Epithelial cell of proximal tubule (primary cell): ENCODE measurements at places on chromosomes 1 and 21. TPM values are rescaled to one million over a fixed set of nuclear protein-coding genes. Genes with fewer than 3 reads are reported as not detected.

The OLIG2 gene
- total RNA-seq: not detected in 2 replicates

GRCh38 chr21:42234464-42235241, 15.7 kb downstream of the ABCG1 start:
- DNase-seq: no peak

DNA sequence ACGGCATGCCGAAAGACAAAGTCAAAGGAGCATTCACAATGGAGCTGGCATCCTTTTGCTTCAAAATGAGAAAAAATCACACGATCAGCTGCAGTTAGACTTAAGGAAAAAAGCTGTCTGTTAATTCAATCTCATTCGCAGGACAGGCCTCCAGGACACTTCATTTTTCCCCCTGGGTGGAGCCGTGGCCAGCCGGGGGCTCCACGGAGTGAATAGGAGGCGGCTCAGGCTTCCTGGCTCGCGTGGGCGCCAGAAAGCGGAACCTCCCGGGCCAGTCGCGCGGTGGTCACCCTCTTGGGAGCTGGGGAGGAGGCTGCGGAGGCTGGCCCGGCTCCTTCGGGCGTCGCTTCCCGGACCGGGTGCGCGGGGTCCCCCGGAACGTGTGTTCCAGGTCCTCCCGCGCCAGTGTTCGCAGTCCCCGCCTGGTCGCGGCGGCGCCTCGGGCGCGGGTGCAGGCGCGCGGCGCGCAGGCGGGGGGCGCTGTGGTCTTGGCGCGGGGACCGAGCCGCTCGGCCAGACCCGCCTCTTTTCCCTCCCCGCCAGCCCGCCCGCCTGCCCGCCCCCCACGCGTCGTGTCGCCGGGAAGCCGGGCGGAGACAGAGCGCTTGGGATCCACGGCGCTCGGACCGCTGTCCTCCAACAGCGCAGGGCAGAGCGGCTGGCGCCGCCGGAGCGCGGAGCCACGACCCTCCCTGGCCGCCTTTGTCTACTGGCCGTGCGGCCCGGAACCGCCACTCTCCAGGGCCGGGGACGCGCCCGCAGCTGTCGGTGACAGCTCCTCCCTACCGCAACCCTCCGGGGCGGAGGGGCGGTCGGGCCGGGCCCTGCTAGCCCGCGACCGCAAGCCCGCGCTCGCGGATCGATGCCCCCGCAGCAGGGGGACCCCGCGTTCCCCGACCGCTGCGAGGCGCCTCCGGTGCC, at the start of gene RHOU:
Gene RHOU, plus strand, starts transcription at position 599 of the 921 bp plus-strand sequence. Its CDS starts 264 bp downstream, at position 863.
- no peak for DNase-seq

The SLAMF6 gene
- not detected in 2 replicates for total RNA-seq

The CD53 gene
- total RNA-seq: not detected in 2 replicates

DNA sequence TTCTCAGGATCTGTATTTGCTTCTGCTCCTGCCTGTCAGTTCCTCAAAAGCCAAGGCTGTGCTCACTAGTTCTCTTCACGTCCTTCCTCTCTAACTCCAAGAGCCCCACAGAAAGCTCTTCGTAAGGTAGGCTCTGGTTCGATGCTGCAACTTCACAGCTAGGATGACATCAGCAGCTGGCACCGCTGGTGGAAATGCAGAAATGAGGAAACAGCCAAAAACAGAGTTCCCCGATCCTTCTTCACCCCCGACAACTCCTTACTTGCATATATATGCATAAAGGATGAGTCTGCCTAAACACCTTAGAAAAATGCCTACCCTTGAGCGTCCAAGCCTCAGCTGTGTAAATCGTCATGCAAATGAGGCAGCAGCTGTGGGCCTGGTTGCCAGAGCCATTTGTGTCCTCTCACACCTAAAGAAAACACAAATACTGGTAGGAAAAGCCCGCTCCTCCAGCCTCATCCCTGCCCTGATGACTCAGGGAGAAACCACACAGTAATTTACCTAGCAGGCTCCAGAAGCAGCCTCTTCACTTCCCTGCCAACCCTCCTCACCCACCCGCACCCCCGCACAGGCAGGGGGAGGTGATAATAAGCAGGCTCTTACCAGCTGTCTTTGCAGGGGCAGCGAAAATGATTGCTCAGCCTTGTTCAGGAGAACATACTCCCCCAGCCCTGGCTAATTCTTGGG, 28.2 kb downstream of the BATF3 start:
- no peak for DNase-seq

DNA sequence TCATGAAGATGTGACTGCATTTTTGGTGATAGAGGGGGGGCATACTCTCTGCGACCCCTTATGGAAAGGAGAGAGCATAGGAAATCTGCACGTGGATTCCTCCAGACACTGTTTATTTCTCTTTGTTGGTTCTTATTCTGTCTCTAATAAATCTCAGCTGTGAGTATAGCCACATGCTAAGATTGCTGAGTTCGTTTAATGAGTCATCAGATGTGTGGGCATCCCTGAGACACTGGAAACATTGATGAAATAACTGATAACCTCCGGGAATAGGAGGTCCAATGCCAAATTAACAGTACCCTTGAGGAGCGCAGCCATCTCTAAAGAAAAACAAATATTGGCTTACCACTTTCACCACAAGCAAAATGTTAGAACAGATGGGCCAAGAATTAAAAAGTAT, 880.2 kb upstream of the NEGR1 start:
- no peak for DNase-seq

The CYYR1 gene
- 1.3 and 3.7 TPM in 2 replicates for total RNA-seq

- DNase-seq: no peak
These were observed 131.9 kb upstream of the BEND5 start for GRCh38 chr1:48908606-48909005.

The ERRFI1 gene
- 120 and 135 TPM in 2 replicates for total RNA-seq

- DNase-seq: no peak
These were observed 246.9 kb upstream of the IRF2BP2 start for GRCh38 chr1:234856845-234857245.

The FMO3 gene
- total RNA-seq: not detected in 2 replicates

GRCh38 chr1:155019377-155020245, 14.0 kb downstream of the DCST2 start:
- DNase-seq: no peak

The IFI44 gene
- total RNA-seq: 0.17 and 1.3 TPM in 2 replicates

DNA sequence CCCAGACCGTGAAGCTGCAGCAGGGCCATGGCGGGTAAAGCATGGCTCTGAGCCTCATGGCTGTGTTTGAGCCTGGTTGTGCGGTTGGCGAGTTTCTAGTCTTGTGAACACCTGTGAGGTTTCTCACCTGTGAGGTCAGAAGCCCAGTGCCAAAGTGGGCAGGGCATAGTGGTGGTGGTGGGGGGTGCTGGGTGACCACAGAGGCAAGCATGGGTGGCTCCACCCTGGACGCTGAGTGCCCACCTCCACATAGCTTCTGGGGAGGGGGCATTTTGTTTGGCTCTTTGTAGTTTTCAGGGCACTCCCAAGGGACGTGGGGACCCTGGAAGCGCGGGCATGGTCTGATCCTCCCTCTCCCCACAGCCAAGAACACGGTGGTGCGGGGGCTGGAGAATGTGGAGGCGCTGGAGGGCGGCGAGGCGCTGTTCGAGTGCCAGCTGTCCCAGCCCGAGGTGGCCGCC, 91.1 kb downstream of the TRIM11 start:
- DNase-seq: no peak

DNA sequence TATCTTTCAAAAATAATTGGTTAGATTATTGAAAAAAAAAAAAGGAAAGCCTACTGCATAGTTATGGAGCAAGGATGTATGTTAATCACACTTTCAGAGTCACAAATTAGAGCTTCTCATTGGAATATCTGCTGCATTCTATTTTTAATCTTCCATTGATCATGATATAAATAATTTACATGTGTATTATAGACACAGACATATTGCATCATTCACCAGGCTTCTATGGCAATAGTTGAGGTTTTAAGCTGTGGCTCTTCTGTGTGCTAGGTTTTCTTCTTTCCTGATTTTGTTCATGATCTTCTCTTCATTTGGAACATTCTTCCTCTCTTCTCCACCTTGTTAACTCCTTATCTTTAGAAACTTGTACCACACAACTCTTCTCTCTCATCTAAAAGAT, 123.2 kb upstream of the HMCN1 start:
- DNase-seq: no peak

The CYP4A11 gene
- not detected in 2 replicates for total RNA-seq

The PGD gene
- total RNA-seq: 231 and 304 TPM in 2 replicates

DNA sequence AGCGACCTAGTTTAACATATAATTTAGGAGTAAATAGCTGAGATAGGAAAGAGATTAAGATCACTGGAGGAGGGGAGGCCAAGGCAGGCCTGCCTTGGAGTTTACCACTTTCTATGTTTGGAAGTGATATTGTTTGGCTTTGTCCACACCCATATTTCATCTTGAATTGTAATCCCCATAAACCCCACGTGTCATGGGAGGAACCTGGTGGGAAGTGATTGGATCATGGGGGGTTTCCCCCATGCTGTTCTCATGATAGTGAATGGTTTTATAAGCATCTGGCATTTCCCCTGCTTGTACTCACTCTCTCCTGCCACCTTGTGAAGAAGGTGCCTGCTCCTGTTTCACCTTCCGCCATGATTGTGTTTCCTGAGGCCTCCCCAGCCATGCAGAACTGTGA, 58.3 kb upstream of the ARTN start:
- DNase-seq: no peak

The PLA2G2A gene
- total RNA-seq: not detected in 2 replicates

The TFF2 gene
- total RNA-seq: not detected in 2 replicates

The TSPAN1 gene
- total RNA-seq: 71.6 and 117 TPM in 2 replicates

The NT5C1A gene
- total RNA-seq: not detected in 2 replicates

GRCh38 chr1:246647113-246647512, 77.1 kb upstream of the SCCPDH start:
- DNase-seq: no peak

The CFHR4 gene
- not detected in 2 replicates for total RNA-seq

- no peak for DNase-seq
These were observed 54.9 kb downstream of the ENAH start for GRCh38 chr1:225597926-225598575.

DNA sequence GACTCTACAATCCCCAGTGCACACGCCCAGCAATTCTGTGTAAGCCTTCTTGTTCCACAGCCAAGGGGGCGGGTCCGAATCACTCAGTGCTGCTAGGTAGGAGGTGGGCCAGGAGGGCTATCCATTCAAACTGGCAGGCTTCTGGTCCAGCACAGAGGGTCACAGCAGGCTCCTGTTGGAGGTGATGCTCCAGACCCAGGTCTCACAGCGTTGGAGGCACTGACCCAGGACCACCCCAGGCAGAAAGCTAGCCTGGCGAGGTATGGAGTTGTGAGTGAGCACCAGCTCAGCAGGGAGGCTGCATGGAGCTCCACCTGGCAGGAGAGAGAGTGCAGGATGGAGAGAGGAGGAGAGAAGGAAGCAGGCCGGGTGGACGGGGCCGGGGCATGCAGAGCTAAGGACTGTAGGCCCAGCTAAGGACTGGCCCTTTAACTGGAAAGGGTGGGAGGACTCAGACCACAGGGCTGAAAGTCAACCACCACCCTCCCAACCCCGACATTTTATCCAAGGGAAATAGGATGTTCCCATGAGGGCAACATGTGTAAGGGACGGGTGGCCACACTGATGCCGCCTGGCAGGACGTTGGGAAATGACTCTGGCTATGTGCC, 38.7 kb downstream of the GPR161 start:
- DNase-seq: no peak

DNA sequence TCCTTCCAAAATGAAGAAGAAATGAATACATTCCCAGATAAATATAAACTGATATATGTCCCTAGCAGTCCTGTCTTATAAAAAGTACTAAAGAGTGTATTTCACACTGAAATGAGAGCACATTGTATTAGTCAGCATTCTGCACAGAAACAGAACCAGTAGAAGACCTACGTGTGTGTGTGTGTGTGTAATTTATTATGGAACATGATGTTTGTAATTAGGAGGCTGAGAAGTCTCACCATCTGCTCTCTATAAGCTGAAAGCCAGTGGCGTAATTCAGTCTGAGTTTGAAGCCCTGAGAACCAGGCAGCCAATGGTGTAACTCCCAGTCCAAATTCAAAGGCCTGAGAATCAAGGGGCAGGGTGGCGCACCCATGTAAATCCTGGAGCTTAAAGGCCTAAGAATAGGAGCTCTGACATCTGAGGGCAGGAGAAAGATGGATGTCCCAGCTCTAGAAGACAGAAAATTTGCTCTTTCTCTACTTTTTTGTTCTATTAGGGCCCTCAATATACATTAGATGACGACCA, 146.5 kb upstream of the LYPLAL1 start:
- DNase-seq: no peak

GRCh38 chr21:34129039-34129891, 55.9 kb downstream of the MRPS6 start:
- peak; percentile 22 for DNase-seq

GRCh38 chr1:202126426-202126825, 3.7 kb downstream of the GPR37L1 start:
- no peak for DNase-seq

The FAM72B gene
- 6.7 and 13.4 TPM in 2 replicates for total RNA-seq

DNA sequence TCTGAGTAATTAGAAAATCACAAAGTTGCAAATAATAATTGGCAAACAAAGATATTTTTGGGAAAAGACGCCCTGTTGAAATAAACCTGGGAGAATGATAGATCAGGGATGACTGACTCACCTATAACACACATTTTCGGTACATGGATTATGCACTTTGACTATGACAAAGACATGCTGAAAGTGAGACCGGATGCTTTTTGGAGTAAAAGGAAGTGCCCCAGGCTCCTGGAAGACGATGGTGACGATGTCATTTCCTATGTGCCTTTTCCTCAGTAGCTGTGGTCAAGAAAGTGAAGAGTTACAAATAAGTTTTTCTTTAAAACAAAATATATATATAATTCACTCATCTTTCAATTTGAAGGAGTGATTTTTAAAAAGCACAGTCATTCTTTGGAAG, 158.7 kb downstream of the SIPA1L2 start:
- DNase-seq: no peak

- DNase-seq: peak; percentile 41
These were observed 65.4 kb downstream of the PLEKHA6 start for GRCh38 chr1:204294357-204294756.

DNA sequence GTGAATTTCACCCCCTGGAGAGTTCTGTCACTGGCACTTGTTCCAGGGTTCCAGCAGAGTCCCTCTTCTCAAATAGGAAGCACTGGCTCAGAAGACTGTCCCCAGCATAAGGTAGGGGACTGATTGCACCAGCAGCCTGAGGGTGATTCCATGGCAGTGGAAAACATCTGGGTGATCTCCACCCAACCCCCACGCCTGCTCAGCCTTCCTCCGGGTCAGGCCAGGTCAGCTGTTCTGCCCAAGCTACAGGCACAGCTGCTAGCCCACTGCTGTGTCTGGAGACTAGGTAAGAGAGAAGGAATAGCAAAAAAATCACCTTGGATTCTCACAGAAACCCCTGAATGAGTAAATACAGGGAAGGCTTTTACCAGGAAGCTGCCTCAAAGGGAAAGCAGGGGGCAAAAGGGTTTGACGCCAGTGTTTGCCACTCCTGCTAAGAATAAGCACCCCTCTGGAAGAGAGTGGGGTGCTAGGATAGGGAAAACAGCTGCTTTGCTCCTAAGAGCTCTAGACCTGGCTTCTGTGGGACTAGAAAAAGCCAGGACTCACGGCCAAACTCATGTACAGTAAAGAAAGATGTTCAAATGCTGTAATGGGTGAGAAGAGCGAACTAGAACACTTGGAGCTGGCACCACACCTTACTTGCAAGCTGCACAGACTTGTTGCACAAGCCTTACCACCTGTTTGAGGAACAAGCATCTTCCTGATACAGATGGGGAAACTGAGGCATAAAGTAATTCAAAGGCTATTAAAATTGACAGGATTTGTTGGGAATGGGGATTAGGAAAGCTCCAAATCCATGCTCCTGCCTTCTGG, 1.0 kb upstream of the DENND2D start:
- DNase-seq: no peak
